ENCODE measurements at places on chromosomes 5 and 9.

GRCh38 chr9:21672761-21673160, 129.7 kb upstream of the MTAP start:
- DNase-seq, result no peak

DNA sequence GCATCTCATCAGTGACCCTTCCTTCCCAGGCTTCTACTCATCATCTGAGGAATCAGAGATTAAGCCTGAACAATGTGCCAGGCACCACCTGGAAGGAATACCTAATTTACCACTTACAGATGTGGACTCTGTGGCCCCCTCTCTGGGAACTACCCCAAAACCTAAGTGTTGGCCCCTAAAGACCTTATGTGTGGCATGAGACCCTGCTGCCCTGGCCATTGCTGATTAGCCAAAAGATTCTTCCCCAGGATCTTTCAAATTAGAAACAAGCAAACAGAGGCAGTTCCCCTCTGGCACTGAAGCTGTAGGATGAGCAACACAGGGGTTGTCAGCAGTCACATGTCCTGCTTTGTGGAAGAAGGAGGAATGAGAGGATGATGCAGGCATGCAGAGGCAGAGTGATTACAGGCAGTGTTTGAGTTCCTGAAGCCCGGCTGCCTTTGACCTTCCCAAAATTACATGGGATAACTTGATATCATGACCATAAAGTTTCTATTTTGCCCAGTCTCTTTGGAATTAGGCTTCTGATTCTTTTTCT, 10.6 kb downstream of the SPINK4 start:
- DNase-seq, result no peak

- no peak for DNase-seq
These were observed 53.0 kb downstream of the FCHO2 start for GRCh38 chr5:73008831-73009230.

DNA sequence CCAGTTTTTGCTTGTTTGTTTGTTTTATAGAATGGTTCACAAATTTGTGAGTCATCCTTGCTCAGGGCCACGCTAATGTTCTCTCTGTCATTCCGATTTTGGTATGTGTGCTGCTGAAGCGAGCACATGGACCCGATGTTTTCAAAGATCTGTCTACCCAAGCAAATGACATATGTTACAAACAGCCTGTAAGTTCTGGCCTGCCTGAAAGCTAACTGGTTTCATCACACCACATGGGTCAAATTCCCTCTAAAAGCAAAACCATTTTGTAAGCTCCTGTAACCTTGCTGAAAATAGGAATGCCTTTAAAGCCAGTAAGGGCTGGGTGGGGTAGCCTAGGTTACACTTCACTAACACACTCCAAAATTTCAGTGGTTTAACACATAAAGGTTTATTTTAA, 25.4 kb downstream of the DMRT3 start:
- DNase-seq, result no peak

GRCh38 chr5:170630711-170631141, 126.9 kb downstream of the KCNIP1 start:
- DNase-seq, result no peak

DNA sequence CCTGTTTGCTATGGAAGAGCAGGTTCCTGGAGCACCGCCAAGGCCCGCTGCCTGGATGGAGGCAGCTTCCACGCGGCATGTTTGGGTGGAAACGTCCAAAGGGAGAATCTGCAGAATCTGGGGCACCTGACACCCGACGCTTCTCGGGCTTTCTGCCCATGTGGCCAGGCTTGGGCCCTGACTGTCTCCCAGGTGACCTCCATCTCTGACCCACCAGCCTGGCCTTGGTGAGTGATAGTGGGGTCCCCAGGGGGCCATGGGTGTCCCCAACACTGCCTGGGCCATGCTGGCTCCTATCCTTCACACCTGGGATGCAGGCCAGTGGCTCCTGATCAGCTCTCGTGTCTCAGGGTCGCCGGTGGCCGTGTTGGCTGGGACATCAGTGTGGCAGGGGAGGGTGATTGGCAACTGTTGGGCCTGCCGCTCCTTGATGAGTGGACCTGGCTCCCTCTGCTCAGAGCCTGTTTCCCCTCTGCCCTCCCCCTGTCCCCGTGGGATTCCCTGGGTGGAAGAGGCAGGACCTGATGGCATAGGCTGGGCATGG, 34.0 kb downstream of the GLT6D1 start:
- DNase-seq, result no peak

DNA sequence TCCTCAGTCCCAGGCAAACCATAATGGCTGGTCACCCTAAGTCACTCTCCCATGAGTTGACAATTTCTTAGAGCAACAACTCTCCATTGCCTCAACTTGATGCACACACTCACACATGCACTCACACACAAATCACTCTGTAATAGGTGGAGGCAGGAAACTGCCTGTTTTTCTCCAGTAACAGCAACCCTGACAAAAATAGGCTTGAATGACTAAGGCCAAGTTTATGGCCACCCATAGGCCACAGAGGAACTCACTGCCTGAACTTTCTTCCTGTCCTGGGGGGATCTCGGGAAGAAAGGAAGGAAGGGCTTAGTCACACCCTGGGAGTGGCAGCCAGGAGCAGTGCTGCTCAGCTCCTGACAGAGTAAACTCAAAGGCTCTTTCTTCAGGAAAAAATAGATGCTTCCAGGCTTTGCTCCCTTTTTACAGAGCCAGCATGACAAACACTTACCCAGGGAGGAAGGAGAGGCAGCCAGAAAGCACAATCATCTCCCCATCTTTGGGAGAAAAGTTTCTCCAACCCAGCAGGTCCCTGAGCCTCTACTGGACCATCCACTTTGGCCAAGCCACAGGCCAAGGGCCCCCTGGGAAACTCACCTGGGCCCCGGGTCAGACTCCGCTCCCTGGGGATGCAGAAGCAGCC, 368 bp downstream of the SH3TC2 start:
- no peak for DNase-seq

Data from activated CD4-positive, alpha-beta T cell treated with anti-CD3 and anti-CD28 coated beads, Interleukin-2, amount 50 U/mL, for 24 hours (primary cell).